ENCODE measurements at places on chromosomes 1 and 21.

DNA sequence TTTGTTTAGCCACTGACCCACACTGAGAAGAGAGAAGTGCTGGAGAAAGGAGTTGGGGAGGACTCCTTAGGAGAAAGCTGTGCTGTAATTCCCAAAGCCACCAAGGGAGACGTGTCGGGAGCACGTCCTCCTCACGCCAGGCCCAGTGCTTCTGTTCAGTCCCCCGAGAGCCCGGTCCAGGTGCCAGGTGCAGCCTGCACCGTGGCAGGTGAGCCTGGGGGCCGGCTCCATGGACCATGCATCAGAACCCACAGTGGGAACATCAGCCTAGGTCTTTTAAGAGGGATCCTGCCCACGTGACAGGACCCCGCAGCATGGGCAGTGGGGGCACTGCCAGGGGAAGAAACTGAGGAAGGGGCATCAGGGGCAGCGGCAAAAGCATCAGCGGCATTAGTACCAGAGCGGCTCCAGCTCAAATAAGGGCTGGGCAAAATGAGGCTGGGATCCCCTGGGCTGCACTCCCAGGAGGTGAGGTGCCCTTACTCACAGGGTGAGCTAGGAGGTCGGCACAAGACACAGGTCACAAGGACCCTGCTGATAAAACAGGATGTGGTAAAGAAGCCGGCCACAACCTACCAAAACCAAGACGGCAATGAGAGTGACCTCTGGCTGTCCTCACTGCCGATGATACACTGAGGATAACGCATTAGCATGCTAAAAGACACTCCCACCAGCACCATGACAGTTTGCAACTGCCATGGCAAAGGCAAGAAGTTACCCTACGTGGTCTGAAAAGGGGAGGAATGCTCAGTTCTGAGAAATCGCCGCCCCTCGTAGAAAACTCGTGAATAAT lies 24.6 kb upstream of the PRDM15 start:
- no peak for DNase-seq

DNA sequence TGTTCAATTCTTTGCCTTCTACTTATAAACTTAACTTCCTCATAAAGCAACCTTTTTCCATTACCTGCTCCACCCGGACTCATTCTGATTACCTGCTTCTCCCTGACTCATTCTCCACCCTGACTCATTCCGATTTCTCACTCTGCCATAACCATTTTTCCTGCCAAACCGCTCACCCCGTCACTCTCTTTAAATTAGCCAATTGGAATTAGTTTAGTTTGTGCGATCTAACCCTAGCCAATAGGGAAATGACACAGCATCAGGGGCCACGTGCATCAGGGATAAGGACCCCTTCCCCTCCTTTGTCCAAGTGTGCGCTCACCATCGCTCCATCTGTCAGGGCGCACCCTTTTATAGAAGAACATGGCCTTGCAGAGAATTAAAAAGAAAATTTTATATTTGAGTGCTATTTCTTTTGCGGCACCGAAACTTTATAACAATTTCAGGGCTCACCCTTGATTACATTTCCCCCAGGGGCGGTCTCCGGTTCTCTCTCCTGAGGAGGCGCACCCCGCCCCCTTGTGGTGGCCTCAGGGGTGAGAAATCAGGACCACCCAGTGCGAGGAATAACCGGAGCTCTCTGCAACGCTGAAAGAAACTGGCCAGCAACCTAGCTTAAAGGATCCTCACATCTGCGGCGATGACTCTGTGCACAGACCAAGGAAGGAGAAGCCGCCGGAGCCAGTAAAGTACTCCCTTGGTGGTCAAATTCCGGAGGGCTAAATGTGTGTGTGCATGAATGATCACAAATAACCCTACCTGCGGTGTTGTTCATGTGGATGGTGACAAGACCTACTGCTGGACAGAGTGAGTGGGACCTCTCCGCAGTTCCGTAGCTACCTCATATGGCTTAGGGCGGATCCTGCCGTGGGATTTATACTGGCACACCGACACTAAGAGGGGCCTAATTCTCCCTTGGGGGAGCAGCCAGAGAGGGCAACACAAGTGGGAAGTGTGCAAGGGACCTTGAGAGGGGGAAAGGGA lies 30.3 kb upstream of the CBR3 start:
- no peak for DNase-seq

DNA sequence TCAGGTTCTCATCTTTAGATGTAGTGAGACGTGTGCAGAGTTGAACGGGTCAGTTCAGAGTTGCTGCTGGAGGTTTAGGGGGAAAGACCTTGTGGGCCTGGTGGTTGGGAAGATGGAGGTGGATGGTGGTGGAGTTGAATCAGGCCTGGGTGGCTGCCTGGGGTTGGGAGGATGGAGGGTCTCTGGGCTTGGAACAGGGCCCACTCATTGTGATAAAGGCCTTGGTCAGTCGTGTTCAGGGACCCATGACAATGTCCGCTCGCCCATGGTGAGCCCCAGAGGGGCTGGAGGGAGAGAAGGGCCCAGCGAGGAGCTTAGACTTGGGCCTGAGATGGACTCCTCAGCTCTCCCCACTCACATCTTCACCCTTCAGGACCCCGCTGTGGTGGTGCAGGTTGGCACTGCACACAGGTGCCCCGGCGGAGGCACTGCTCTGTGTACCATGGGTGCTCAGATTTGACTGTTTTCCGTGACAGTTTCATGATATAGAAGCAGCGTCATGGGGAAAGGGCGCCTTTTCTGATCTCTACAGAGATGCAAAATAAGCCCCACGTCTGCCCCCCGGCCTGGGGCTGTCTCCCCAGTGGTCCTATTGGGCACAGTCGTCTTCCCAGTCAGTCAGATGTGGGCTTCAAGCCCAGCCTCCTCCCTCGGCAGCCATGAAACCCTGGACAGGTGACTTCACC lies 39.2 kb downstream of the DISP3 start:
- DNase-seq = peak; percentile 51

- DNase-seq = peak; percentile 77
These were observed 16.2 kb downstream of the DRAXIN start for GRCh38 chr1:11707621-11708276.

DNA sequence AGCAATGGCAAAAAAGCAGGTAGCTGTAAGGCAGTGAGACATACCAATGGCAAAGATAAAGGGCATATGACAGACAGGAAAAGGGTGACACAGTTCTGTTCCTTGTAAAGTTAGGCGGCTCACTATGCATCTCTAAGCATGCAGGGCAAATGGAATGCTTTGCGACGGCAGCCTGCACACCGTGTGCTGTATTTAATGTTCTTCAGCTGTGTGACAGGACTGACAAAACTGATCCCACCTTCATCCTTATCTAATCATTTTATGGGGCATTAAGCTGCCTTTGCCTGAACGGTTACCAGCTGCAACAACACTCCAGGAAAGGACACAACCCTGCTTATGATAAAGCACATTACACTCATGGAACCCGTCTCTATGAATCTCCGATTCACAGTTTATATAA lies 80.5 kb upstream of the VAV3 start:
- DNase-seq = no peak
